ENCODE measurements at places on chromosomes 3 and 15.
A peak's percentile ranks its signal among the peaks of the same experiment; 100 is the strongest.

GRCh38 chr15:89774492-89774891, 1.6 kb upstream of the MESP2 start:
- no peak for DNase-seq

- DNase-seq, result peak; percentile 34
Observed at GRCh38 chr3:33482111-33482521, 41.9 kb upstream of the UBP1 start.

GRCh38 chr3:147712357-147712756, 303.2 kb downstream of the ZIC1 start:
- no peak for DNase-seq

DNA sequence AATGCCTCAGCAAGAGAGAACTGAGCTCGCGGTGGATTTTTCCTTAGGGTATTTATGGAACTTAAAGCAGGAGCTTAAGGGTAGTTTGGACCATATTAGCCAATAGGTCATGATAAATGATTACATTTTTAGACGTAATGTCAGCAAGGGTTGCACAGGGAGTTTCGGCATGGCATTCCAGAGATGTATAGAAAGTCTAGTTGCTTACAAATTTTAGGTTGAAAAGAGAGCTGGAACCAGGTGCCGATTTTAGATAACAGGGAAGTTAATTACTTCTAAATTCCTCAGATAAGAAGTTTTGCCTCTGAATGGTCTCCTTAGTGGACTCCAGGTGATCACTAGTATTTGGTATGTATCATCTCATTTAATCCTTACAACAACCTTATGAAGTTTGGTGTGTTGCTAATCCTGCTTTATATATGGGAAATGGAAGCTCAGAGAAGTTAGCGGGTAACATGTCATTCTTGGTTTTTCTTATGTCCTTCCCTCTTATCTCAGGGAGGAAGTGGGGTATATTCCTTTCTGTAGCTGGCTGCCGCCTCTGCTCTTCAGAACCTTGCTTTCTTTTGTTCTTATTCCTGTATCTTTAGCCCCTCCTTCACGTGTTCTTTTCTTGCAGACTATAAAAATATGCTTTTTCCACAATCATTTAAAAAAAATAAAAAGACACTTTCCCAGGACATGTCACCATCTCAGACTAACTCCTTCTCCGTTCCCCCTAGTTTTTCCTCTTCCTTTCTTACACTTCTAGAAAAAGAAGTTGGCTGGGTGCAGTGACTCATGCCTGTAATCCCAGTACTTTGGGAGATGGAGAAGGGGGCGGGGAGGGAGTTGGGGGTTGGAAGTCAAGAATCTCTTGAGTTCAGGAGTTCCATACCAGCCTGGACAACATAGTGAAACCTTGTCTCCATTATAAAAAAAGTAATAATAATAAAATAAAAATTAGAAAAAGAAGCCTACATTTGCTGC, 25.7 kb downstream of the IQGAP1 start:
- DNase-seq, result peak; percentile 71

DNA sequence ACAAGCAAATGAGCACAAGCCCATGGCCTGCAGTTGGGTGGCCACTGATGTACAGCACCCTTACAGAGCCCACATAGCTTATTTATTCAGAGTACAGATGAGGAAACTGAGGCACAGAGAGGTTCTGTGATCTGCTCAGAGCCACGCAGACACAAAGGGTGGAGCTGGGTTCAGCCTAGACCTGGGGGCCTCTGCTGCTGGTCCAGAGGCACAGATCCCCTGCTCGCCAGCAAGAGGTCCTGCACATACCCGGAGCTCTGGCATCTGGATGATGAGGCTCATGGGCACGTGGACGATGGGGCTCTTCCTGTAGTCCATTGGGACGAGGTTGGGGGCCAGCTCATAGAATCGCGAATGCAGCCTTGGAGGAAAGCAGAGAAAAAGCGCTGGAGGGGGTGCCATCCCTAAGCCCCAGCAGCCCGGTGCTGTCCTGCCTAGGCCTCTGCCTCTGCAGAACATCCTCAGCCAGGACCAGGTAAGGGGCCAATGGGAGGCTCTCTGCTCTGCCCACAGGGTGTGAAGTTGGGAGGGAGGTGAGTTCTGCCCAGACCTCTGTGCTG, 18.6 kb downstream of the SH2D7 start:
- DNase-seq, result no peak

- DNase-seq, result no peak
Observed at GRCh38 chr3:20752416-20752815, 566.4 kb upstream of the SGO1 start.

DNA sequence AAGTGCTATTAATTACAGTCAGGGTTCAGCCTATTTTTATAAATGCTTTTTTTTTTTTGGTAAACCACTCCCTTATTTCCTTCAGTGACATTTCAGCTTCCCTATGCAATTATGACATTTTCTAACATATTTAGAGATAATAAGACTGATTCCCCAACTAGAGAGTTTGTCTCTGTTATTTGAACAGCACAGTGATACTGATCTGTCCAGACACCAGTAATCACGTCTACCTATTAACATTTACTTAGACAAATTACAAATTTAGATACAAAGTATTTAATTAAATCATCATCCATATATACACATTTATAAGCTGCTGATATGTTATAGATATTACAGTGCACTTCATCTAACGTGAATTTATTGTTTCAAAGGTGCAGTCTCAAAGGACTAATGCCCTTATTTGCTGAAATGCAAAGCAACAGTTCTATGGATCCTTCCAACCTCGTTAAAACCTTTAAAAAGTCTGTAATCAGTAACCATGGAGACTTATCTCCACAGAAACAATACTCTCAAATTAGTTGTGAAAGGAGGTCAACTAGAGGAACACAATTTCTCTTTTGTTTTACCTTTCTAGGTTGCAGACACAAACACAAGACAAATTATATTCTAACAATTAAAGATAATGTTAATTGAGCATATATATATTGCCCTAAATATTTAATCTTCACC, 1531.1 kb downstream of the SI start:
- DNase-seq, result no peak

DNA sequence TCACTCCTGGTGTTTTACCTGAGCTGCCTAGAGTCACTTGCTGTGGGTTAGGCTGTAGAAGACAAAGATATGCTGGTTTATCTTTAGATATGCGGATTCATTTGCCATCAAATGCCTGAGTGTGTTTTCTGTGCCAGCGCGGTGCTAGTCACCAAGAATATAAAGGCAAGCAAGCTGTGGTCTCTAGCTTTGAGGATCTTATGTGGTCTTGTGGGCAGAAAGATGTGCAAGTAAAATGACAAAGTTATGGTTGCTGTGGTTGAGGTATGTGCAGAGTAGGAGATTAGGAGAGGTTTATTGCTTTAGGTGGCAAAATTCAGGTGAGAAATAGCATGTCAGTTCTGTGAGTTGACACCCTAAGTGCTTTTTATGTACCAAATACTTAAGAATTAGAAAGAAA, 94.2 kb downstream of the CGNL1 start:
- DNase-seq, result no peak

- no peak for DNase-seq
Observed at GRCh38 chr3:145368748-145369147, 792.2 kb downstream of the PLOD2 start.

GRCh38 chr15:38414357-38414756, 39.6 kb upstream of the FAM98B start:
- DNase-seq, result peak; percentile 76

DNA sequence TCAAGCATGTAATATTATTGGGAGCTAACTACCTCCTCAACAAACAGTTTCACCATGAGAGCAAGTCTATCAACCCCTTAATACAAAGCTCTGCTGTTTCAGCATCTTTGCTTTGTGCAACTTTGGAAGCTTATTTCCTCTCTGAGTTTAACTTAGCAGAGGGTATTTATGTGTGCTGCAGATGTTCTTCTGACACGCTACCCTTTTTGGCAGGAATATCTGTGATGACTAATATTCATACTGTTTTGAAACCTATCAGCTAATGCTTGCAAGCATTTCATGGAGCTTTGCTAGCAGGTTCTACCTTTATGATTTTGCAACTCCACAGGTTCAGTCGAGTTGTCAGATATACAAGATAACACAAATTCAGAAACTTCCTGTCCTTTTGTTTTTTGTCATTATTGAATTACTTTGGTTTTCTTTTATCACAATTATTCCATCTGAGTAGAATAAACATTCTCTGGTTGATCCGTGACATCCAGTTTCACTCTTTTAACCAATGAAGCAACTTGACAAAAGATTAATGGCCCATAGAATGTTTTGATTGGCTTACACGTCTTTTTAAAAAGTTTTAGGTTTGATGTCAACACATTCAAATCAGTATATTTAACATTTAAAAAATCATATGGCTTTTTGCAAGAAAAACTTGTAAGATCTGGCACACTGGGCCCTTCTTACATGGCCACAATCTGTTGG, 1.7 kb upstream of the SLC9A9 start:
- DNase-seq, result peak; percentile 91

GRCh38 chr3:177800561-177800960, 603.3 kb upstream of the TBL1XR1 start:
- peak; percentile 69 for DNase-seq

- peak; percentile 52 for DNase-seq
Observed at GRCh38 chr3:152021951-152022461, 148.6 kb downstream of the SUCNR1 start.

- no peak for DNase-seq
Observed at GRCh38 chr15:76034111-76034510, 21.9 kb upstream of the NRG4 start.

- DNase-seq, result peak; percentile 22
Observed at GRCh38 chr3:174620138-174620537, 239.0 kb upstream of the NAALADL2 start.

DNA sequence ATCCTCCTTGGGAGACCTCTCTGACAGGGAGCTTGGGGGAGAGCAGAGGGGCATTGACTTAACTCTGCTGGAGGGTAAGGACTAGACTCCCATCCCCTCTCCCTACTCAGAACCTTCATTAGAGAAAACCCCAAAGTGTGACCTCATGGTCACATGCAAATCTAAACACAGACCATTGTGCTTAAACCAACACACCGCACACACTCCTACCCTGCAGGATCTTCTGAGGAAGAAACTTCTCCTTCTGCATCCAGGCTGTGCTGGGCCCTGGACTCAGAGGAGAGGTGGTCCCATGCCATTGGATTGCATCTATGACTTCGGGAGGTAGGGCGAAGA, 805 bp upstream of the PARP16 start:
- no peak for DNase-seq

- peak; percentile 26 for DNase-seq
Observed at GRCh38 chr15:57591822-57592367, at the start of gene MYZAP. MYZAP (plus strand) TSS chr15:57591904; CDS start chr15:57592035, 131 bp downstream.

DNA sequence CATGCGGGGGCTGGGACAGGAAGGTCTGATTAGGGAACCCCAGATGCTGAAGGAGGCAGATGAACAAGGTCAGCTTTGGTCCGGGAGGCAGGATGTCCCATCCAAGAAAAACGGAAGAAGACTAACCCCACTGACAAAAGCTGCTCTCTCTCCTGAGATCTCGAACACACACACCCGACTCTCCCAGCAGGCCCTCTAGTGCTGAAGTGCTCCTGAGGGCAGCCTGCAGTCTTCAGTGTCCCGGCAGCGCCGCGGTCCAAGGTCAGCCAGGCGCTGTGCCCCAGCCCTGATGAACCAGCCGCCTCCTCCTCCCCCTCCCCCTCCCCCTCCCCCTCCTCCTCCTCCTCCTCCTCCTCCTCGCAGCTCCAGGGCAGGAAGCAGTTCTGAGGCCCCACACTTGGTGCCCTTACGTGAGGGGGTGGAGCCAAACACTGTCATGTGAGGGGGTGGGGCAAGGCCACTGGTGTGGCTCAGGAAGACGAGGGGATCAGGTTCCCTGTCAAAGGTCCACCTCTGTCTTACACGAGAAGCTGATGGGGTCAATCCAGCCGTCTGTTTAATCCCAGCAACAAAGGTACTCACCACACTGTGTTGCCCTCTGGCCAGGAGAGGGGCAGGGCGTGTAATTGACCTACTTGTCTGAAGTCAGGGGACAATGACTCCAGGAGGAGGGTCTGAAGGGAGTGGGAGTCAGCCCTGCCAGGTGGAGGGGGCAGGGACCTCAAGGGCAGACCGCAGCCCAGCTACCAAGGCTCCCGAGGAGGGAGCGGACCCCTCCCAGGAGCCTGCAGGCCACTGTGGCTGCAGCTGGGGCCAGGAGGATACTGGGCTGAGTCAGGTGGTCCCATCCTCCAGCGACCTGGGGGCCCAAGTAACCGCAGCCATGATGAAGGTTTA, 34.3 kb downstream of the PRR23E start:
- DNase-seq, result no peak

GRCh38 chr15:70411143-70411863, 313.6 kb upstream of the TLE3 start:
- DNase-seq, result no peak

DNA sequence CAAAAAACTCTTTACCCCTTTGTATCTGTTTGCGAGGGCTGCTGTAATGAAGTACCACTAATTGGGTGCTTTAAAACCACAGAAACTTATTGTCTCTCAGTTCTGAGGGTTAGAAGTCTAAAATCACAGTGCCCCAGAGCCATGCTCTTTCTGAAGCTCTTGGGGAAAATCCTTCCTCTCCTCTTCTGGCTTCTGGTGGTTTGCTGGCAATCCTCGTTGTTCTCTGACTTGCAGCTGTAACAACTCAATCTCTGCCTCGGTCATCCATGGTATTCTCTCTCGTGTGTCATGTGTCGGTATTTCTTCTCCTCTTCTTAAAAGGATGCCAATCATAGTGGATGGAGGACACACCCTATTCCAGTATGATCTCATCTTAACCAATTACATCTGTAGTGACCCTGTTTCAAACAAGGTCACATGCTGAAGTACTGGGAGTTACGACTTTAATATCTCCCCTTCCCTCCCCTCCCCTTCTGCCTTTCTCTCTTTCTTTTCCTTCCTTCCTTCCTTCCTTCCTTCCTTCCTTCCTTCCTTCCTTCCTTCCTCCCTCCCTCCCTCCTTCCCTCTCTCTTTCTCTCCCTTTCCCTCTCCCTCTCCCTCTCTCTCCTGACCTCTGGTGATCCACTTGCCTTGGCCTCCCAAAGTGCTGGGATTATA, 6.5 kb upstream of the ARL8B start:
- DNase-seq, result peak; percentile 38

GRCh38 chr15:58346361-58346760, 85.4 kb upstream of the LIPC start:
- peak; percentile 55 for DNase-seq

DNA sequence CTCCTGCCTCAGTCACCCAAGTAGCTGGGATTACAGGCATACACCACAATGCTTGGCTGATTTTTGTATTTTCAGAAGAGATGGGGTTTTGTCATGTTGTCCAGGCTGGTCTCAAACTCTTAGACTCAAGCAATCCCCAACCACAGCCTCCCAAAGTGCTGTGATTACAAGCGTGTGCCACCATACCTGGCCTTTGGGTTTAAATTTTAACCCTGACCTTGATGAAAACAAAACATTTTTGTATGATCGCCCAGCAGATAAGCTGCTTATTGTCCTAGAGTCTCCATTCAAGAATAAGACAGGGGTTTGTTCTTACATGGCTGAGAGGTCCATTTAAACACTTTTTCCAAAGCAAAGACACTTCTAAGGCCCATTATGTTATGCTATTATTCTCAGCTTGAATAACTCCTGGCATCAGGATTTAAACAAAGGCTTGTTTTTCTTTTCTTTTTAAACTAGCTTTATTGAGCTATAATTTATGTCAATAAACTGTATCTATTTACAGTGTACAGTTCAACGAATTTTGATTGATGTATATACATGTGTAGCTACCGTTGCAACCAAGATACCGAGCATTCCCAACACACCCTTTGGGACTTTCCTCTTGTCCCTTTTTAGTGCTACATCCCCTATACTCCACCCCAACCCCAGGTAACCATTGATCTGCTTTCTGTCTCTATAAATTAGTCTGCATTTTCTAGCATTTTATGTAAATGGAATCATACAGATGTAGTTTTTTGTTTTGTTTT, 1.4 kb upstream of the MUC13 start:
- DNase-seq, result no peak

Measured in iris pigment epithelial cell (primary cell).